ENCODE measurements at places on chromosomes 3 and 15.

GRCh38 chr3:5087209-5087608 is 34.9 kb upstream of the ARL8B start:
- no peak for DNase-seq
- no peaks in the 10 kb centered on the region for H3K36me3 ChIP-seq
- H3K4me3 ChIP-seq: no peak overlapping the region
- no peak overlapping the region for H3K27ac ChIP-seq
- H3K4me1 ChIP-seq: no peaks in the 10 kb centered on the region
- no peaks in the 10 kb centered on the region for H3K27me3 ChIP-seq

DNA sequence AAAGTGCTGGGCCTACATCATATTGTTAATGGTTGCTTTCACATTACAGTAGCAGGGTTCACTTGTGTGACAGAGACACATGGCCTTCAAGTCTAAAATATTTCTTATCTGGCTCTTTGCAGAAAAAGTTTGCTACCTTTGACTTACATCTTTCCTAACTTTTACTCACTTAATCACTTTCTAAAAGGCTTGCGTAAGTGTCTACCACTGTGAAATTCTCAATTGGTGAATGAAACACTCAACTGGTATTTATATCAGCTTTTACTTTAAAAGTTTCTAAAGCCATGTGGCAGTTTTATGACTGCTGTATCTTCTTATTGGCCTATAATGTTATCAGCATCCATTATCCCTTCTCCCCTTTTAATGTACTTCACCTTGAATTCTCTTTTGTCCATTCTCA is 554.5 kb downstream of the ZIC1 start:
- H3K27me3 ChIP-seq: no peaks in the 10 kb centered on the region
- no peaks in the 10 kb centered on the region for H3K36me3 ChIP-seq
- no peaks in the 10 kb centered on the region for H3K4me1 ChIP-seq
- H3K4me3 ChIP-seq: no peak overlapping the region

GRCh38 chr3:115165266-115165665 is 18.2 kb upstream of the ZBTB20 start:
- no peak overlapping the region for H3K4me3 ChIP-seq
- H3K4me1 ChIP-seq: no peaks in the 10 kb centered on the region
- no peaks in the 10 kb centered on the region for H3K27me3 ChIP-seq

DNA sequence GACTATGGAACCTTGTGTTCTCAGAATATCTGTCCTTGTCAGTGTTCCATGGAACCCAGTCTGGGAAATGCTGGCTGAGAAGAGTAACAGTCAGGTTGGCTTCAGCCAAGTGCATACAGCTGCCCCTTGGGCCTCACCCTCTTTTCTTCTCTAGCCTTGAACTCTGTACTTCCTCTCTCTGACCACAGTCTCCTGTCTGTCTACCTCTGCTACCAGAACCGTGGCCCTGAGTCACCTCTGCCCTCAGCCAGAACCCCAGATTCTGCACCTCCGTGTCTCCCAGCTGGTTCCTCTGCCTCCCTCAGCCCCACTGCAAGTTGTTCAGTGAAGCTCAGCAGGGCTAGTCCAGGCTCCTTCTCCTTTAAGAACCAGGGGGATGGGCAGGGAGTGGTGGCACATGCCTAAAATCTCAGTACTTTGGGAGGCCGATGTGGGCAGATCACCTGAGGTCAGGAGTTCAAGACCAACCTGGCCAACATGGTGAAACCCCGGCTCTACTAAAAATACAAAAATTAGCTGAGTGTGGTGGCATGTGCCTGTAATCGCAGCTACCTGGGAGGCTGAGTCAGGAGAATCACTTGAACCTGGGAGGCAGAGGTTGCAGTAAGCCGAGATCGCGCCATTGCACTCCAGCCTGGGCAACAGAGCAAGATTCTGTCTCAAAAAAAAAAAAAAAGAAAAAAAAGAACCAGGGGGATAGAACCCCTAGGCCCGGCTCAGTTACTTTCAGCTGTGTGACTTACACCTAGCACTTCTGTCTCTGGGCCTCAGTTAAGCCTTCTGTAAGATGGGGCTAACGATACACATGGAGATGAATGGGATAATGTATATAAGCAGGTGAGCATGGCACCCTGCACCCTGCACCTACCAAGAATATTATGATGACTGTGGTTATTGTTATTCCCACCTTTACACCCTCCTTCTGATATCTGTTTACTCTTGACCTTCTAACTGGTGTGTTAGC is 24.3 kb upstream of the TATDN2 start:
- H3K36me3 ChIP-seq: no peaks in the 10 kb centered on the region
- no peak for DNase-seq
- no peak overlapping the region for H3K27ac ChIP-seq
- H3K4me3 ChIP-seq: no peak overlapping the region
- H3K27me3 ChIP-seq: no peaks in the 10 kb centered on the region

DNA sequence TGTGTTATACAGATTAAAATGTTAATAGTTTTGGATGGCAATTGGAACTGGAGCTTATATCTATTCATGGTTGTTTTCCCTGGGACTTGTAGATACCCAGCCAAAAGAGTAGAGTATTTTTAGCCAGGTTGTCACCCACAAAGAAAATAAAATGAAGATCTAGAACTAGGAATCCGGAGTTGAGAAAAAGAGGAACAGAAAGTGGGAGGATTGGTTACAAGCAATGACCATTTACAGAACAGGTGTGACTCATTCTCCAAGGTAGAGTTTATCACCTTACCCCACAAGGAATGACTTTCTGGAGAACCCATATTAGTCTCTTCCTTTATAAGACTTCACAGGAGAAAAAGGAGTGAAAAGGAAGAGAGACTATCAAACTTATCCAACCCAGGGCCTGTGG is 99.8 kb downstream of the TMEM108 start:
- H3K4me3 ChIP-seq: no peak overlapping the region
- H3K27me3 ChIP-seq: no peaks in the 10 kb centered on the region
- no peak overlapping the region for H3K27ac ChIP-seq

- no peaks in the 10 kb centered on the region for H3K27me3 ChIP-seq
- H3K4me3 ChIP-seq: no peak overlapping the region
- H3K36me3 ChIP-seq: peaks cover 3% of the 10 kb centered on the region
- no peaks in the 10 kb centered on the region for H3K4me1 ChIP-seq
Observed at GRCh38 chr3:130997289-130997688, 29.3 kb downstream of the ASTE1 start.

DNA sequence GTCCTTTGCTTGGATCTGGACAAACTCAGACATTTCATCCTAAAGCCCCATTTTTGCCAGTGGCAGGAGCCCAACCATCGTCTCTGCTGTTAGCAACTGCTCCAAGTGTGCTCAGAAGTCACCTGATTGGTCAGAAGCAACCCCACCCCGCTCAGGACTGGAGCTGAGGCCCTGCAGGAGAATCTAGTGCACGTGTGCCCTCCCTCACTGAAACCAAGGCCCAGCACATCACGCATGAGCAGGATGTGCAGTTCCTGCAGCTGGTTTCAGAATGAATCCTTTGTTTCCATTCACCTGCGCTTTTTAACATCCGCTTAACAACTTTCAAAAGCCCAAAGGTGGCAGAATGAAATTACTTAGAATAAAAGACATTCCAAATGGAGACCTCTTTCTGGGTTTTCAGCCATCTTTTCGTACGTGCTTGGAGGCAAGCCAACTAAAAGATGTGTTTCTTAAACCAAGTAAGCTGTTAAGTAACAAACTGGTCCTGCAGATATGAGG is 81.2 kb downstream of the SRGAP3 start:
- no peak overlapping the region for H3K4me3 ChIP-seq
- no peak overlapping the region for H3K27ac ChIP-seq
- H3K27me3 ChIP-seq: no peaks in the 10 kb centered on the region
- no peaks in the 10 kb centered on the region for H3K36me3 ChIP-seq
- no peaks in the 10 kb centered on the region for H3K4me1 ChIP-seq
- DNase-seq: no peak

- H3K27me3 ChIP-seq: no peaks in the 10 kb centered on the region
- no peak for DNase-seq
- no peaks in the 10 kb centered on the region for H3K4me1 ChIP-seq
- no peak overlapping the region for H3K27ac ChIP-seq
- H3K4me3 ChIP-seq: no peak overlapping the region
- H3K36me3 ChIP-seq: no peaks in the 10 kb centered on the region
Observed at GRCh38 chr3:9013782-9014563, 50.7 kb upstream of the RAD18 start.

DNA sequence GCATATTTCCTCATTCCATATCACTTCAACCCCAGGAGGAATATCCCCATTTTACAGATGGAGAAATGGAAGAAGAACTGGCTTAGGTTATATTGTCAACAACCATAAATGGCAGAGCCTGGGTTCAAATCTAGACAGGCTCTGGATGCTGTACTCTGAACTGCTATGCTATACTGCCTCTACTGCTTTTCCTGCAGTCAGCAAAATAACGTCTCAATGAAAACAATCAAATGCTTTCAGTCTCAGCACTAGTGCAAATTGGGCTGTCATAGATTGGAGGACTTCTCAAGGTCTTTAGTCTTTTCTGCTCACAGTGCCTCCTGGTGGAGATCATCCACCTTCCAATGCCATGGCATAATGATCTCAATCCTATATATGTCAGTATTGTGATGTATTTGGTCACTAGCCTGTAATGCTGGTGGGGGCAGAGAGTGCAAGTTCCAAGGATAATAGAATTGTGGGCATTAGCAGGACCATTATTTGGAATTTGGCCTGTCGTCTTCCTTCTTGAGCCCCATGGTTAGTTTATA is 285.0 kb downstream of the CLSTN2 start:
- no peak overlapping the region for H3K4me3 ChIP-seq
- H3K27me3 ChIP-seq: no peaks in the 10 kb centered on the region
- DNase-seq: no peak
- no peaks in the 10 kb centered on the region for H3K4me1 ChIP-seq

DNA sequence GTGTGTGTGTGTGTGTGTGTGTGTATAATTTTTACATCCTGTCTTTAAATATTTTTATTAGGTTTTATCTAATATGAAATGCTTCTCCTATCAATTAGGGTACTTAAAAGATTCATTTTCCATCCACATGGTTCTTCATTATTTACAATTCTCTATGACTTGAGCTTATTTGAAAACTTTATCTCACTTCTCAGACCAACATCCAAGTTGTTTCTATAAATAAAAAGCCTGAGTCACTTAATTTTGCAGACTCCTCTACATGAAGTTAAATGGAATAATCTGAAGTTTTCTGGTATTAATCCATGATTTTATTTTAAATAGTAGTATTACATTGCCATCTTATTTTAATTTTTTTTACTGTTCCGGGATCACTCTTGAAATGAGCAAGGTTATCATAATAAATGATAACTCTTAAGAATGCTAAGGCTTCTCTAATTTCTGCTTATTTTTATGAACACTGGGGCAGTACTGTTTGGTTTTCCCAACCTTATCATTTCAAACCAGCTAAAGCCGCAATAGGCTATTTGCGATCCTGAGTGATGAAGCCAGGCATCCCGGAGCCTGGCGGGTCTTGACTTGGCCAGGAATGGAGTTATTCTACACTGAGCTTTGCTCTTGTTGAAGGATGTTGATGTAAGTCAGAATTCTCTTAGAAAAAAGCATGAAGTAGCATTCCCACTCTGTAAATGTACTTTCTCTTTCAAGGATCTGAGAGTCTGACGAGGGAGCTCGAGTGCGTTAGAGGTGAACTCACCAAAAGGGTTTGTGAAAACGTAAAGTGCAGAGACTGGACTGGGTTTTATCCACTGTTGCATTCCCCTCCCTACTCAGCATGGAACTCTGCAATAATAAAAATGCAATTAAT is 220.2 kb upstream of the LRTM1 start:
- H3K27ac ChIP-seq: no peak overlapping the region

DNA sequence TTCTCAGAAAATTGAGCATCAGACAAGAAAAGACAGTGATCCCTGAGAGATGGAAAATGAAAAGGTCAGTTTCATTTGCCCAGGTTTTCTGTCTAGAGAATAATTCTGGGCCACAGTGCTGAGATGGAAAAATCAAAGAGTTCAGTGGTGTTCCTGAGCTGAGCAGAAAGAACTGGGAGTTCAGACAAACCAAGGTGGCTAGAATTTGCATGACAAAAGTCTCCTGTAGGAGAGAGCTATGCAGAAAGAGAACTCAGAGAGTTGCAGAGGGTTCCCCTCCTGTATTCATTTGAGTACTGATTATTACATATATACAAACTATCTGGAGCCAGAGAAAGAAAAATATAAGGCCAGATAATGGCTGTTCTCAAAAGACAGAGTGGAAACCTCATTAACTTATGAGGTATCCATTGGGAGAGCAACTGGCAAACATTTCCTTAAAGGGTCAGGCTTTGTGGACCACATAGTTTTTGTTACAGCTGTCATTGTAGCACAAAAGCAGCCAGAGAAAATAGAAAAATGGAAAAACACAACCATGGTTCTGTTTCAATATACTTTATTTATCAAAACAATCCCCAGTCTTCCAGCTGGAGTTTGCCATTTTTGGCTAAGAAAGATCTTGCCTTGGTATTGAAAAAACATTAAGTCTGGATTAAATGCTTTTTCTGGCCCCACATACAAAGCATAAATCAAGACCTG is 1004.1 kb downstream of the TBL1XR1 start:
- DNase-seq: no peak
- no peaks in the 10 kb centered on the region for H3K36me3 ChIP-seq
- no peak overlapping the region for H3K4me3 ChIP-seq
- H3K27me3 ChIP-seq: no peaks in the 10 kb centered on the region

- H3K4me3 ChIP-seq: no peak overlapping the region
- no peaks in the 10 kb centered on the region for H3K4me1 ChIP-seq
- H3K27me3 ChIP-seq: no peaks in the 10 kb centered on the region
- no peak overlapping the region for H3K27ac ChIP-seq
Observed at GRCh38 chr15:47390208-47390765, 327.0 kb upstream of the SEMA6D start.

DNA sequence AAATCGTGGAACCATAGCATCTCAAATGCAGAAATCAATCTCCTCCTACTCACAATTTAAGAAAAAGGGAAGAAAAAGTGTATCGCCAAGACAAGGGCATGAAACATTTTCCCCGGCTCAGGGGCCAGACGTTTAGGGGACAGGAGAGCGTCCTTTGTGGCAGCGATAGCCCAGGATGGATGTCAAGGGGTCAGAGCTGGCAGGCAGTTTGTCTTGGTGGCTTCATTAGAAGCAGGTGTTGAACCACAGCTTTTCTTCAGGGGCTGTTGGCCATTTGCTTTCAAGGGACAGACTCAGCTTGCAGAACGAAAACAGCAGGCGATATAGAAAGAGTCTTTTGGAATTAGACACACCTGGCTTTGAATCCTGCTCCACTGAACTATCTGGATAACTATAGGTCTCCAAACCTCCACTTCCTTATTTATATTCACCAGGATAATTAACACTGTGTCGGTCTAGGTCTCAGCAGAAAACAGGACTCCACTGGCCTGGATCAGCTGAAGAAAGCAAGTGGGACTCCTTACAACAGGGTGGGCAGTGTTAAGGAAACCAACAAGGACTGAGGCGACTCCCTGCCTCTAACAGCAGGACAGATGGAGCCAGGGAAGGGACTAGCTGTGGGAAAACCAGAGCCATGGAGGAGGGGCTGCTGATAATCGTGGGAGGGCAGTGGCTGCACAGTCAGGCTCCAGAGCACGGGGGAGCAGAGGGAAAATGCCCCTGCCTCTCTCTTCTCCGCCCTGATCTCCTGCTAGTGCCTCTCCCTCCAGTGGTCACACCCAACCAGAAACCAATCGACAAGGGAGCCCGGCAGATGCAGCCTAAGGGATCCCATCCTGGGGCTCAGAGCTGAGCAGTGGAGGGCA is 123.6 kb downstream of the LIPC start:
- no peaks in the 10 kb centered on the region for H3K36me3 ChIP-seq
- H3K27ac ChIP-seq: no peak overlapping the region
- peaks cover 12% of the 10 kb centered on the region for H3K4me1 ChIP-seq
- no peak overlapping the region for H3K4me3 ChIP-seq
- no peaks in the 10 kb centered on the region for H3K27me3 ChIP-seq
- DNase-seq: no peak

GRCh38 chr3:15779111-15779510 is 18.7 kb downstream of the ANKRD28 start:
- no peaks in the 10 kb centered on the region for H3K27me3 ChIP-seq
- no peaks in the 10 kb centered on the region for H3K36me3 ChIP-seq
- no peak overlapping the region for H3K4me3 ChIP-seq
- DNase-seq: no peak
